ENCODE measurements at places on chromosomes 12 and 14.

- no peak for DNase-seq
Measured at GRCh38 chr14:102077382-102077709, 9.5 kb downstream of the HSP90AA1 start.

DNA sequence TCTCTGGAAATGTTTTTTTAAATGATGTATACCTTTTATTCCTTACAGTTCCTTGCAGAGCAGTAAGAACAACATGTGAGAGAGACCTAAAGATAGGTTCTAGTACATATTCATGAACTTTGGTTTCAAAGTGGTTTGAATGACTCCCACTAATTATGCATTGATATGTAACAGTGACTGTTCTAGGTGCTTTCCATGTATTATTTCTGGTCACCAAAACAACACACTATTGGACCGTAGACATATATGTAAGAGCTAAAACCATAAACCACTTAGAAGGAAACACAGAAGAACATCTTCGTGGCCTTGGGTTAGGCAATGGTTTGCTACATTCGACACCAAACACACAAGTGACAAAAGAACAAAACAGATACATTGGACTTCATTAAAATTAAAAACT, 37.9 kb downstream of the SOX5 start:
- DNase-seq: no peak

GRCh38 chr12:2633825-2634200, 161.0 kb upstream of the FKBP4 start:
- no peak for DNase-seq

DNA sequence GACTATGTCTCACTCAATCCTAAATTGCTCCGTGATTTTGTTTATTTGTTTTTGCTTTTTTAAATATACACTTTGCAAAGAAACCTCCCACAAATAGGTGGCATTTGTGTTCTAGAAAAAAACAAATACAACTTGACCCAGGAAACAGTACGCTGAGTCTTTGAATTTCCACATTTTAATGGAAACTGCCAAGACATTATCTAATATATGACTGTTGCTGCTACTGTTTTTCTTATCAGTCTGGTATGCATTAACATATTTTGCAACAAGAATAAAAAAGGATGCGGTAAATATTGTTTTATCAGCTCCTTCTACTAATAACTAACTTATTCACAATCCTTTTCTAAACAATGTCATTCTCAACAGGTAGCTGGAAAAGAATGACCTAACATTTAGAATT, 187.4 kb downstream of the LRIG3 start:
- DNase-seq: no peak

DNA sequence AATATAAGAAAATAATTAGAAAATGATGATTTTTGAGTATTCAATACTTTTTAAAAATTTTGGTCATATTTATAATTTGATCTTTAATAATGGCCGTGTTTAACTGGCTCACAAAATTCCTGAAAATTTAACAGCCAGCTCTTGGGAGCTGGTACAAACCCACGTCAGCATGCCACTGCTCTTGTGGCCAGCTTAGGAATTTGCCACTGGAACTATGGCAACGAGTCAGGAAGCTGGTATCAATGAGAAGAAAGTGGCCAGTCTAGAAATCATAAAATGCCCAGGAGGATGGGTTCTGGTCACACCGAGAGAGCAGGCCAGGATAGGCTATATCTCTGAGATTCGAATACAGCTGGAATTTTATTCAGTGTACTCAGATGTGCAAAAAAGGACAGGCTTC, 72.2 kb upstream of the PLEKHG3 start:
- DNase-seq: no peak

DNA sequence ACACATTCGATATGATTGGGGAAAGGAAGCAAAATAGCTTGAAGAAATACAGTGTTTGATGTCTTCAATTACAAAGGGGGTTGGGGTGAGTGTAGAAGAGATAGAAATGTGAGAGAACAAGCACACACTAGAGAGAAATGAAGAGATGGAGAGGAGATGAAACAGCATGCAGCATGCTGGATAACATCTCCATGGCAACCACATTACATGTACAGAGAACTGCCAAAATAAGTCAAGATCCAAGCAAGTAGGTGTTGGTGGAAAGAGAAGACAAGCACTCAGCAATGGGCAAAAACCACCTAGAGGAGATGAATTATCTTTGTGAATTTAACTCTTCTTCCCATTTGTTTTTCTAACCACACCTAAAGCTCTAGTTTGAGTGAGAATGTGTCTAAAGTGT, 289.8 kb downstream of the GRIN2B start:
- DNase-seq: no peak

GRCh38 chr12:18262514-18262913, 1.2 kb downstream of the PIK3C2G start:
- DNase-seq: no peak

DNA sequence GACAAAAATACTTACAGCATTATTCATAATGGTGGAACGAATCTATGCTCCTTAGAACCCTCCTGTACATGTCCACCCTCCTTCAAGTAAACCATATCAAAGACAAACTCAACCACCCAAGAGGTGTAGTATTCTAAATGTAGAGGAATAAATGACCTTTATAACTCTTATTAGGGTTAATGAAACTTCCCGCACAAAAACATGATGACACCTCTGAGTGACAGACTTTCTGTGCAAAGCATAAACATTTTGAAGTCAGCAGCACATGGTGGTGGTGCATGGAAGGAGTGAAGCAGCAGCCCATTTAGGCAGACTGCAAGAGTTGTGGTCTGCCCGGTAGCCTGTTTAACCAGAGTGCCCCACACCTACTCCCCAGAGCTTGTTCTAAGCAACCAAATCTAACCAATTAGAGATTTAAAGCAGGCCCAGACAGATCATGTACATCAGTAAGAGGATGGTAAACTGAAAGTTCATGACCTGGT, 615 bp upstream of the ASB8 start:
- no peak for DNase-seq

DNA sequence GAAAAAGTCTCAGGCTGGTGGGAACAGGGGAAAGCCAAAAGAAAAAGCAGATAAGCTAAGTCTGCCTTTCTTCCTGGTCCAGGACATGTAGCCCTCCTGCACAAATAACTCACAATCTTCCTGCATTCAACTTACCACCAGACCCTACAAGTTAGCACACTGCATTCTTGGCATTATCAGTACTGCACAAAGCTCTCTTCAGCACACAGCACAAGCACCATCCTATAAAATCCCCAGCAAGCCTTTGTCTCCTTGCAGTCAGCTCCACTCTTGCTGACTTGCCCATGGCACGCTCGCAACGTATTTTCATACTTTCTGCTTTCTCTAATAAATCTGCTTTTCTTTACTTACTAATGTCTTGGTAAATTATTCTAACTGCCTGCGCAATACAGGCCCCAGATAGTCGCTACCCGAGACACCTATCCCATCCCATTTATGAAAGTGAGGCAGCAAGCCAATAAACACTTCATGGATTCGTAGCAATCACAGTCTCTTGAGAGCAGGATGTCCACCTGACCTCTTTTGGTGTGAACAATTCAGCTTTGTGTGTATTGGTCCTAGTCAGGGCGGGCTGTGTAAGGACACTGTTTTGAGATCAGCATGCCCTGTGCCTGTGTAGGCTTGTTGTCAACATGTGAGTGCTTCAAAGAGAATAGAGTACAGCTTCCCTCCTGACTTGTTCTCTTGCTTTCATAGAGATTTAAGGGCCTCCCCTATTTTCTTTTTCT, 49.0 kb downstream of the TMEM117 start:
- no peak for DNase-seq

DNA sequence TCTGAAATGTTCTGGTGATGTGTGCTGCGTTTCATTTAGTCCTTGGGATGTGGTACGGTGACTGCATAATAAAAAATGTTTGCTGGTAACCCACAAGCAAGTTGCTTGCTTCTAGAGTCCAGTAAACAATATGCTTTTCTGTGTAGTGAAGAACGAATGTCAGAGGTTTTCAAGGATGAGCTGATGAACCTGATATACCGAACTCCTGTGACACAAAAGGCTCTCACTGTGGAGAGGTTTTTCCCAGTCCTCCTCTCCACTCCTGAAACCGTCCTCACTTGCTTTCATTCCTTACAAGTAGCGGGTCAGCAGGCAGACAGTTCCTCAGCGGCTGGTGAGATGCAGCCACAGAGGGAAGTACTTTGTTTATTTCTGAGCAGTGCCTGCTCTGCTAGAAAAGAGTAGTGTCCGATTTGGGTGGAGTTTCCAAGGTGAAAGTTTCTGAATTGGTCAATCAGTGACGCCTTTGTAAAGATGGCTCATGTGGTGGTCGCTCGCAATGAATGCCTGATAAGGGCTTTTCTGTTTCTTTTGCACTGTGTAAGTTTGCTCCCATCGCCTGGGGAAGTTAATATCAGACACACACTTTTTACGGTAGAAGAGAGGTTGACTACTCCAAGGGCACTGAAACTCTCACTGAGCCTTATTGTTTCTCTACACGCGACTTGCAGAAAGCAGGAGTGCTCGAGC, 3.0 kb downstream of the ETV6 start:
- DNase-seq: no peak

DNA sequence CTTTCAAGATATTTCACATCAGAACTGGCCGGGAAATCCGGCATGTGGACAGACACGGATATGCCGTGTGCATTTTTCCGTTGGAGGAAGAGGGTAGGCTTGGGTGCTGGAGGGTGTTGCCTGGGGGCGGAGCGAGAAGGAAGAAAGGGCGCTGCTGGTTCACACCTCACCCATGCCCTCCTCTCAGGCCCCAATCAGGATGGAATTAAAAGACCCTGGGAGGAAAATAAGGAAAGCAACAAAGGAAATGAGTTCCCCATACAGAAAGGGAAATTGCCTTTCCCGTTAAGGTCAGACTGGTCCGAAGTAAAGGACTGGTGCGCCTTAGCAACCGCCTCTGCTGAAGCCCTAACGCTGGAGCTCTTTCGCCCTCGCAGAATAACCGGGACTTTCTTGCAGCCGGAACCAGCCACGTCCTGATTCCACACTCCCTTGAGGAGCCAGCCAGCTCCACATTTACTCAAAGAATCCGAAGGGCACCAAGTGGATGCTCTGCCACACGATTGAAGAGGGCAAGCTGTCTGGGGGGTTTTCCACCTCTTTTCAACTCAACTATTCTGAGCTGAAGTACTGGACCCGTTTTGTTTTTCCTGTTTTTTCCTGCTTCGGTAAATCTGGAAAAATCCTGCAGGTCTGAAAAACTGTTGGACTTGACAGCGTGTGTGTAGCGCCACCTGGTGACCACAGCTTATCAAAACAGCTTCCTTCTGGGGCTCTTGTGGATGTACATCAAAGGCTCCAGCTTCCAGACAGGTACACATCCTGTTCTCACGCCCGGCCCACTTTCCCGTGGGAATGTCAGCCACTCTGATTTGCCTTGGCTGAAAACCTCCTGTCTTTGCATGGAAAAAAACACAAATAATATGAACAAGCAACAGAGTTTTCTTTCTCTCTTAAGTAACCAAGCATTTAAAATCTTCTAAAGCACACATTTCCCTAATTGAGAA, 37.6 kb upstream of the BCL2L14 start:
- DNase-seq: peak; percentile 83

GRCh38 chr14:35989736-35990135, 163.6 kb downstream of the BRMS1L start:
- DNase-seq: no peak

DNA sequence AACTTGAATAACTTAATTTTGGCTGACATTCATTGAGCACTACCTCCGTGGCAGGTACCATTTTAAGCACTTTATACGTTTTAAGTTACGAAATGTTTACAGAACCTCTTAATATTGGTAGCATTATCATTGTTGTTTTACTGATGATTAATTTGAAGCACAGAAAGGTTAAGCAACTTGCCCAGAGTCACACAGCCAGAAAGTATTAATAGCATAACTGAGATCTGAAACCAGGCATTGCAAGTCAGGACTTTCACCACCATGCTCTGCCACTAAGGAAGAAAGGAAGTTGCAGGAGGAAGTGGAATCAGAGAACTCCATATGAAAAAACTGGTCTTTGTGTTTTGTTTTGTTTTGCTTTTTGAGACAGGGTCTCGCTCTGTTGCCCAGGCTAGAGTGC, 28.2 kb upstream of the BCAT1 start:
- DNase-seq: no peak

- no peak for DNase-seq
Measured at GRCh38 chr12:69527506-69528272, 57.5 kb downstream of the FRS2 start.

GRCh38 chr14:75295491-75296345, 17.1 kb downstream of the FOS start:
- DNase-seq: peak; percentile 87

GRCh38 chr12:49369411-49370145, 2.3 kb downstream of the SPATS2 start:
- DNase-seq: peak; percentile 36

DNA sequence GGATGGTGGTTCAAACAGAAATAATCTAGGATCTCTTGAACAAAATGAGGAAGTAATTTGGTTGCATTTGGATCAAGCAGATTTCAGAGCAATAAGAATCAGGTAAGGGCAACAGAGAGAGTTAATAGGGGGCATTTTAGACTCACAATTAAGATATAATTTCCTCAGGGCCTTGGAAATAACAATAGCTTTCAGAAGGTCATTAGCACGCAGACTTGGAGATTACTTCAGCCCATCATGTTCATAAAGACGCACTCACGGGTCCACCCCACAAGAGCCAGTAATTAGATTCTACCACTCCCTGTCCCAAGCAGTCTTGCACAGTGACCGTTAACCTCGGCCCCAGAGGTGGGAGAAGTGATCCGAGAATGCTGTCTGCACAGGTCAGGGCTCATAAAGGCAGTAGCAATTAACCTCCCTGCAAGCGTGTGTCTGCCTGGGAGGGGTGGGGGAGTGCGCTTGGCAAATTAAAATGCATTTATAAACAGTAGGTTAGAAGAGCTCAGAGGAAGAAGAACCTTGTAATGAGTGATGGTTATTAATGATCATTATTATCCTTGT, 125.7 kb upstream of the CCDC196 start:
- DNase-seq: no peak

DNA sequence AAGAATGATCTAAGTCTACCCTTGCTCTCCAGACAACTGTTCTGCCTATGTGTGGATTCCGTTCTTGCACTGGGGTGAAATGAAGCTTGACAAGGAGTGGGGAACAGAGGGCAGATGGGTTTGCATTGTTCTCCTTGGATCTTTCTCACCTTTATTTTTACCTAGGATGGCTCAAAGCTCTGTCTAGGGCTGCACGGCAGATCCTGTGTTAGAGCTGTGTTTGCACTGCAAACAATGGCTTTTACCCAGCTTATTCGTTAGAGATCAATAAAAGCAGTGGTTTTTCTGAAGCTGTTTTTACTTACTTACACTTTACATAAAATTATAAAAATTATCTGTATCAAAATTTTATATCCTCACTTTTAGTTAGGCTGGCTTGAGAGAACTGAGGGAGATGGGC, 105.1 kb downstream of the LRIG3 start:
- no peak for DNase-seq

DNA sequence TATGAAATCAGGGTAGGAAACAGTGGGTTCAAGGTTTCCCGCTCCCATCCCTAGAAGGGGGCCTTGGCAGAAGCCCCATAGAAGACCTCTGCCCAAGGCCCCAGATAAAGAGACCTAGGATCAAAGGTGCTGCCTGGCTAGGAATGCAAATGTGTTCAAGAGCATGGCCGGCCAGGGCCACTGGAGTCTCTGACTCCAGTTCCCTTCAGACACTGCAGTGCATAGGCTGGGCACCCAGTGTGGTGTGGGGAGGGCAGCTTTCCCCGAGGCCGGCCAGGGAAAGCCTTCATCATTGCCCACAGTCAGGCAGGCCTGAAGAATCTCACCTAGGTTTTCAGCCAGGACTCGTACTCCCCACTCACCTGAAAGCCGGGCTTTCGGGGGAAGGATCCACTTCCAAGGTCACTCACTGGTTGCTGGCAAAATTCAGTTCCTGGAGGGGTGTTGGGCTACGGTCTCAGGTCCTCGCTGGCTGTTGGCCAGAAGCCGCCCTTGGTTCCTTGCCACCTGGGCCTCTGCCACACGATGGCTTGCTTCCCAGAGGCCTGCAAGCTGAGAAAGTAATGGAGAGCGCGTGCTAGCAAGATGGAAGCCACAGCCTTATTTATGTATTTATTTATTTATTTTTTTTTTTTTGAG, 9.7 kb upstream of the PEBP1 start:
- no peak for DNase-seq
